ENCODE measurements at places on chromosomes 7 and 10.

GRCh38 chr7:93442478-93443224 is 131.9 kb downstream of the CALCR start:
- DNase-seq: peak; percentile 31

- DNase-seq: no peak
These were observed 18.5 kb downstream of the ACTR1A start for GRCh38 chr10:102484021-102484420.

DNA sequence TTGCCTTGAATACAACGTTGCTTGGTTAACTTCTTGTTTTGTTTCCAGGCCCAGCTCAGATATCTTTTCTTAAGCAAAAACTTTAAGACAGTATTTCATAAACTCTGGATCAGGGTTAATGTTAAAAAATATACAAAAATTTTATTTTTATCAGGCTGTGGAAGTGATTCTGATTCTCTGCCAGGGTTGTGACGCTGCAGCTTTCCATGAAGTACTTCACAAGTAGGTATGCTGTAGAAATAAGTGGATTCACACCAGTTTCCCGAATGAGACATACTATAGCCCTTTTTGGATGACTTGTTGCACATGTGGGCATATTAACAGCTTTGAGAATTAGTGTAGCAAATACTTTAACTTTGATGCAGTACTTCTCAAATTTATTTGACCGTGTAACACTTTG is 70.1 kb downstream of the CDK14 start:
- DNase-seq: peak; percentile 22

DNA sequence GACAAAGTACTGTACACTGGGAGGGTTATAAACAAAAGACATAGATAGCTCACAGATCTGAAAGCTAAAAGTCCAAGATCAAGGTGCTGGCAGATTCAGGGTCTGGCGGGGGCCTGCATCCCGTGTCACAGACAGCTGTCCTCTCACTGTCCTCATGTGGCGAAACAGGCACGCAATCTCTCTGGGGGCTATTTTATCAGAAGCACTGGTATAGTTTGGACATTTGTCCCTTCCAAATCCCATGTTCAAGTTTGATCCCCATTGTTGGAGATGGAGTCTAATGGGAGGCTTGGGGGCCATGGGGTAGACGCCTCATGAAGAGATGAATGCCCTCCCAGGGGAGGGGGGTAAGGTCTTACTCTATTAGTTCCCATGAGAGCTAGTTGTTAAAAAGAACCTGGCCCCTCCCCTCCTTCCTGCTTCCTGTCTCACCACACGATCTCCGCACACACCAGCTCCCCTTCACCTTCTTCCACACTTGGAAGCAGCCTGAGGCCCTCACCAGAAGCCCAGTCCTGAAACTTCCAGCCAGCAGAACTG is 72.5 kb upstream of the UCN3 start:
- no peak for DNase-seq

DNA sequence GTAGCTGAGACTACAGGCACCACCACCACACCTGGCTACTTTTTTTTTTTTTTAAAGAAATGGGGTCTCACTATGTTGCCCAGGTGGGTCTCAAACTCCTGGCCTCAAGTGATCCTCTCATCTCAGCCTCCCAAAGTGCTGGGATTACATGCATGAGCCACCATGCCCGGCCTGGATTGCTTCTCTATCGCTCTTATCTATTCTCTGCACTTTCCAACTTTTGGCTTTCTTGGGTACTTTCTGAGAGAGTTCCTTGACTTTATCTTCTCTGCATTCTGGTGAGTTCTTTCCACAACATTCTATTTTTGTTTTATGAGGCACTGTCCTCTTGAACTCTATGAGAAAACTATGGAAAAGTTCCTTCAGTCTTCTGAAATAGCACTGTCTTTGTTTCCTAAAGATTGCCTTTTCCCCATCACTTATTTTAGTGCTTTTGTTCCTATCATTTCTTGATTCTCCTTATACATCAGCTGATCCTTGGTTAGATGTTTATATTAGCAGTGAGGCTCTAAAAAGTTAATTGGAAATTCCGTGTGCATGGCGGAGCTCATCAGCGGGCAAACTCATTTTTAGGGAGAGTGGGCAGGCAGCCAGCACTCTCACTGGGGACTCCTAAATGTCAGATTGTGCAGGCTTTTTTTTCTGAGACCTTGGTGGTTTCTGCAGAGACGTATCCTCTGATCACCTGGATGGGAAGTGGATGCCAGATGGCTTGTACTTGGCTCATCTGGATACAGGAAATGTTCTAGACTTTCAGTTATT is 43.9 kb downstream of the HIP1 start:
- DNase-seq: no peak

- DNase-seq: no peak
These were observed 289.7 kb downstream of the KLF6 start for GRCh38 chr10:3495281-3495680.

DNA sequence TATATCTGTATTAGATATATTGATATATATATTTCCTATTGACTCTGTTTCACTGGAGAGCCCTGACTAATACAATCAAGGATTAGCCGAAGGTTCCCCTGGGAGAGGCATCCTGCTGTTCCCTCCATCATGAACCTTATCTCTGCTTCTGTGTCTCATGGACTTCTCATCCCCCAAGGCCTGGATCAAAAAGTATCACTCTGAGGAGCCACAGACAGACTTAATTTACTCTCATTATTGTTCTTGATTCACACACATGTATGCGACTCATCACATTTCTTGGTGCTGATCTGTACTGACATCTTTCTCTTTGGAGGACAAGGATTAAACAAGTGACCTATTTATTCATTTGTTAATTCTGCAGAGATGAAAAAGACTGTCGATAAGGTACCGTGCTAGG is 550.2 kb downstream of the KCNMA1 start:
- DNase-seq: no peak

DNA sequence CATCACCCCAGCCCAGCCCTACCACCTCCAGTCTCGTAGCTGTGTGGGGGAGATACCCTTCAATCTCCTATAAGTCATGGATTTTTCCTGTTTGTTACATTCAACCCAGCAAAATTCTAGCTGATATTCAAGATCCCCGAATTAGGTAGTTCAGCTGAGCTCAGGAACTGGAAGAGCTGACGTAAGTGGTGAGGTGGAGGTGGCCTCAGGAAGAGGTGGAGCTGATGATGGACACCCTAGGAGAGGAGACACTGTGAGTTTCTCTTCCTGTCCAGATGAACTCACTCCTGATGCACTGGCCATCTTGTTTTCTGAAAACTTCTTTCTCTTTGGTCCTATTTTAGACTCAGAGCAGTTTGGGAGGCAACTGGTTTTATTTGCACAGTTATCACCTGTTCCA is 90.5 kb upstream of the PITRM1 start:
- DNase-seq: no peak

GRCh38 chr10:4837551-4837950 is 11.5 kb downstream of the AKR1E2 start:
- no peak for DNase-seq

- peak; percentile 48 for DNase-seq
These were observed 3.6 kb downstream of the FIGNL1 start for GRCh38 chr7:50446542-50446960.

GRCh38 chr10:7302392-7302906 is 108.4 kb downstream of the SFMBT2 start:
- DNase-seq: no peak

GRCh38 chr10:33155720-33156638 is 178.5 kb downstream of the NRP1 start:
- peak; percentile 85 for DNase-seq

DNA sequence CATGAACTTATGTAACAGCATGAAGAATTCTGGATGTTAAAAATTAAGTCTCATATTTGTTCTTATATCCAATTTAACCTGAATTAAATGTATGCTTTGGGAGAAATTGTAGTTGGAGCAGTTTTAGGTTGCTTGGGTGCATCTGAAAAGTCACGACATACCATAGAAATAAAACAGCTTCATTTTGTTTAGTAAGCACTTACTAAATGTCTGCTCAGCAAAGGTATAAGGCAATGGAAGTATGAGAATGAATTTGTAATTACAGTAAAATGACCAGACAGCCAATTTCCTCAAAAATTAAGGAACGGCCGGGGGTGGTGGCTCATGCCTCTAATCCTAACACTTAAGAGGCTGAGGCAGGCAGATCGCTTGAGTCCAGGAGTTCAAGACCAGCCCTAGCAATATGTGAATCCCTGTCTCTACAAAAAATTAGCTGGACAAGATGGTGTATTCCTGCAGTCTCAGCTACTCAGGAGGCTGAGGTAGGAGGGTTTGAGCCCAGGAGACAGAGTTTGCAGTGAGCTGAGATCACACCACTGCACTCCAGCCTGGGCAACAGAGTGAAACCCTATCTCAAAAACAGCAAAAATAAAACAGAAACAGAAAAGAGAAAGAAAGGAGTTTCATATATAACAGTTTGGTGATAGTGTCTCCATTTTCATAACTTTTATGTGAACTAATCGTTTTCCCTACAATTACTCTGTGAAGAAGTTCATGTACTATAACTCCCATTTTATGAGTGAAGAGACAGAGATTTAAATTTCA is 47.2 kb upstream of the KLF6 start:
- DNase-seq: no peak

DNA sequence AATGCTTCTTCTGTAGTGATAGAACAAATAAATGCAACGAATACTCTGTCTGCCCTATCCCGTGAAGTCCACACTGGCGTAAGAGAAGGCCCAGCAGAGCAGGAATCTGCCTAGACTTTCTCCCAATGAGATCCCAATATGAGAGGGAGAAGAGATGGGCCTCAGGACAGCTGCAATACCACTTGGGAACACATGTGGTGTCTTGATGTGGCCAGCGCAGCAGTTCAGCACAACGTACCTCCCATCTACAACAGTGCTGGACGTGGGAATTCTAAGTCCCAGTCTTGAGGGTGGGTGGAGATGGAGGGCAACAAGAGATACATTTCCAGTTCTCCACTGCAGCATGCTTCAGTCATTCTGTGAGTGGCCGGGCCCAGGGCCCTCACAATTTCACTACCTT is 45.8 kb downstream of the FIGNL1 start:
- DNase-seq: no peak

DNA sequence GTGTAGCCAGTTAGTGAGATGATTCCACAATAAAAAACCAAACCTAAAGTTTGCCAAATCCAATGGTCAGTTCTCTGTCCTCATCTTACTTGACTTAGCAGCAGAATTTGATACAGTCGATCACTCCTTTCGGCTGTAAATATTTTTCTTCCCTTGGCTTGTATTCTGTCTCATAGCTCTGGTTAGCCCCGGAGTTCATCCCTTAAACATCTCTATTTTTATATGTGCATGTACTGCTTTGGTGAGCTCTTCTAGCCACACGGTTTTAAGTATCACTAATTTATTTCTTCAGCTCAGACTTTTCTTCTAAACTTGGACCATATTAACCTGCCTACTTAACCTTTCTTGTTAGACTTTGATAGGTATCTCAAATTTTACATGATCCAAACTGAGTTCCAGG is 17.8 kb upstream of the ASB15 start:
- DNase-seq: no peak

DNA sequence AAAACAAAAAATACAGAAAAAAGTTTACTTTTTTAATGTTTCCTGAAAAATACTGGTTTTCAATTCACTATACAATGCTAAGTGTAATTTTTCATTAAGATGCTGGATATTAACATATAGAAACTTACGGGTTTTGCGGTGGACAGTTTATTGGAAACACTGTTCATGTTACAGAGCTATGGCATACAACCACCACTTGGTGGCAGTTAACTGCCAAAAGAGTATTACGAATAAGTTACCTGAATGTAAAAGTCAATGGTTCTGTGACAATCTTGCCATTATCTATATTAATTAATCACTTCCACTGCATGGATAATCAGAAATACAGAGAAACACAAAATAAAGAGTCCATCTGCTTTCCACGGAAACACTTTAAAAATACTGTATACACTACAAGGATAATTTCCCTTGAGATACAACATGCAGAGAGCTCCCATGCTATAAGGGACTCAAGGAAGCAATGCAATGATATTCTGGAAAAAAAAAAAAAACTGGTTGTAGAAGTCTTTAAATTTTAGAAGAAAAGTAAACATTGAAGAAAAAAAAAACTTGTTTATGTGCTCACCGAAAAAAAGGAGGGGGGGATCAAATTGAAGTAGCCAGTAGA is 97.0 kb downstream of the TPK1 start:
- DNase-seq: peak; percentile 59

DNA sequence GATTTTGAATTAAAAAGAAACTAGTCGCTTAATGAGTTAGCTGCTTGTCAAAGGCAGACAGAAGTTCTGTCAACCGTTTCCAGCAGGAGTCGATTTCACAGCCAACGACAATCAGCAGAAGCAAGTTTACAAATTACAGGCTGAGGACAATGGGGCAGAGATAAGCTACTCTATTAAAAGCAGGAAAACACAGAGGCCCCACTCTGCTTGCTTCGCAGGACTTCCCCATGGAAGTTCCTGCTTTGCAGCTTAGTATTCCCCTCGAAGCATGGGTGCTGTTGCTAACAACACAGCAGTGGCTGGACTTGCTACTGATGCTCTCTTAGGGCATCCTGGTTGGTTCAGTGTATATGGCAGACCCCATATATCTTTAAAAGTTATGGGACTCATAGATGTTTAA is 50.8 kb upstream of the KLF6 start:
- no peak for DNase-seq

DNA sequence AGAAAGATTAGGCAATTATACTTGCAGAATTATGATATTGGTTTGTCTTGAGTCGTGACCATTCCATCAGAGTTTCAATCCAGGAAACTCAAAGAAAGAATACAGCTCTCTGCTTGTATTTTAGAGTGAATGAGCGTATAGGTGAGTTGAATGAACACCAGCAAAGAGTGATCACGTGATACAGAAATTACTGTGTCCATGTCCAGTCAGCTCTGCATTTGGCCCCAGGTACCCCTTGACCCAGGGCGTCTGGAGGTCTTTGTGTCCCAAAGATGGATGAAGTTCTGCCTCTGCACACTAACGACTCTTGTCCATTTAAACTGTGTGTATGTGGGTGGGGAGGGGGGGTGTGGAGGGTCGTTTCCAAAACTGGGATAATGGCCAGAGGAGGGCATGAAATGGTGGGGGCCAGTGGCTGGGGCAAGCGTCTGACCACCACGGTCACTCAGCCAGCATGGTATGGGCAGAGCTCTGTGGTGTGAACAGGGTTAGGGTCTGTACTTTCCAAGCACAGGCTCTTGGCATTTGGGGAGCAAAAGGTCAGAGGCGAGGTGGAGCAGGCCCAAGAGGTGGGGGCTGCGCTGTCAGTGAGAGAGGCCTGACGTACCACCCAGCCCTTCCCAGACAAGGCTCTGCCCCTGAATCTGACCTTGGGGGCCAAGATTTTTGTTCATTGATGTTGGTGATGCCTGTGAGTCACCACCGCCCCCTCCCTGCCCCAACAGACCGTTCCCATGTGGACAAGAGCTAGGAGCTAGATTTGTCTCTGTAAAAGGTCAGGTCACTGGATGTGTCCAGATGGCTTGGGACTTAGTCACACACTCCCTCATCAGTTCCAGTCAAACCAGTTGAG is 1.4 kb downstream of the PTPRE start:
- DNase-seq: no peak
